ENCODE measurements at places on chromosomes 16 and 17.

GRCh38 chr17:19513897-19514488 lies 19.7 kb upstream of the SLC47A1 start:
- peak; percentile 45 for DNase-seq

GRCh38 chr17:79615926-79616325 lies 5.1 kb upstream of the RBFOX3 start:
- no peak for DNase-seq

GRCh38 chr17:76384987-76385891 lies 830 bp downstream of the SPHK1 start:
- no peak for DNase-seq

GRCh38 chr17:76138234-76138895 lies 2.7 kb downstream of the FOXJ1 start:
- DNase-seq, result no peak

- DNase-seq, result no peak
Observed at GRCh38 chr17:77817953-77818352, 140.6 kb upstream of the TNRC6C start.

GRCh38 chr16:69820926-69821541 lies 58.9 kb downstream of the WWP2 start:
- DNase-seq, result no peak

DNA sequence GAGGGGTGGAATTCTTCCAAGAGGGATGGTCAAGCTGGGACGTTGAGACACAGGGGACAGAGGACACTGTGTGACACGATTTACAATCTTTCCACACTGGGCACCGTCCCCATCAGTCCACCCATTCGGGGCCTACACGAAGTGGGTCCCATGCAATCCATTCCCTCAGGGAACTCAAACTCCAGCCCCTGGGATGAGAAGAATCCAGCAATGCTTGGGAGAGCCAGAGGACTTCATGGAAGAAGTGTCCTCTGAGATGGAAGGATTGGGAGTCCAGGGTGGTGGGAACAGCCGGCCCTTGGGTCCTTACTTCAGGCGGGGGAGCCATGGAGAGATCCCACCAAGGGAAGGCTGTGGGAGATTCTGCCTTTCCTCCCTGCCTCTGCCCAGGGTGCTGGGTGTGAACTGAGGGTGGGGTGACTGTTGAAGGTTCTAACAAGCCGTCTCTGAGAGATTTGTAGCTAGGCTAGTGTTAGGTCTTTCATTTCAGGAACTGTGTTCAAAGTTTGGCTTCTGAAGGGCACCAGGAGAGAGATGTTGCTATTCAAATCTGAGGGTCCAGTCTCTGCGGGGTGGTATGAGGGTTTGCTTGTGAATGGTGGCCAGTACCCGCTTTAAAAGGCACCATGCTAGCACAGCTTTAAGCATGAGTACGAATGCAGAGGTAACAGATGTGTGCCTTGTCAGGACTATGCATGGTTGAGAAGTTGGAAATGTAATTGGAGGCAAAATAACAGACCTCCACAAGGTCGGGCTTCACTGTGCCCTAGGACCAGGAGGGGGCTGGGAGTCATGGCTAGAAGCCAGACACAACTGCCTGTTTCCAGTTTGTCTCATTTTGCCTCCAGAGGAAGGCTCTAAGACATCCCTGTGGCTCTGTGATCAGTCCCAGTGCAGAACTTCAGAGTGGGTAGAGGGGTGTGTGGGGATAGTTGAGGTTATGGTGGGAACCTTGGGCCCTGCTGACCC lies 1.9 kb downstream of the ATP1B2 start:
- no peak for DNase-seq

DNA sequence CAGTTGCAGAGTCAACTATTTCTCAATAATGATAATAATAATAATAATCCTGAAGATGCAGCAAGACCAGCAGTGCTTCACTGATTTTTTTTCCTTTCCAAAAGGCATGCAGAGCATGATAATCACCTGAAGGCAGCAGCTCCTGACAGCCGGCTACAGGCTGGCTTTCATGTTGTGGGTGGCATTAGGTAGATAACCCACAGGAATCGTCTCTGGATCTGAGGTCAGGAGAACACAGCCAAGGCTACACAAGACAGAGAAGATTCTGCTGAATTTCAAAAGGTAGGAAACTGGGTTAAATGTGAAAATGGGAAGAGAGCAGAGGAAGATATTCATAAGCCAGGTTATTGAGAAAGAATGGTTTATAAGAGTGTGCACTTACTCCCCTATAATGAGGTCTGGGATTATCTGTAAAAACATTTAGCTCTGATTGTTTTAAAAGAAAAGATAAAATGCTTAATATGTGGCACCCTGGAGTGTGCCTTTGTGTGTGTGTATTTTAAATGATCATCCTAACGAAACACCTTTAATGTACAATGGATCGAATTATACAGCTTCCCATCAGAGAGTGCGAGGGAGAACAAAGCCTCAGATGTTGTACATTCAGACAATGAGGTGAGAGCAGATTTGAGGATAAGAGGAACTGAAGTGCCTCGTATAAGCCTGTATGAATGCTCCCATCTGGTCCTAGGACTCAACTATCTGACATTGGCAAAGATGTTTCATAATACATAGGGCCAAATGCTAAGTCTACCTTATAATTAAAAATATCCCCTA lies 273.1 kb downstream of the PHKB start:
- no peak for DNase-seq

GRCh38 chr17:77329741-77330531 lies 189.2 kb downstream of the SEC14L1 start:
- no peak for DNase-seq

- DNase-seq, result no peak
Observed at GRCh38 chr16:51938861-51939260, 608.1 kb downstream of the TOX3 start.

DNA sequence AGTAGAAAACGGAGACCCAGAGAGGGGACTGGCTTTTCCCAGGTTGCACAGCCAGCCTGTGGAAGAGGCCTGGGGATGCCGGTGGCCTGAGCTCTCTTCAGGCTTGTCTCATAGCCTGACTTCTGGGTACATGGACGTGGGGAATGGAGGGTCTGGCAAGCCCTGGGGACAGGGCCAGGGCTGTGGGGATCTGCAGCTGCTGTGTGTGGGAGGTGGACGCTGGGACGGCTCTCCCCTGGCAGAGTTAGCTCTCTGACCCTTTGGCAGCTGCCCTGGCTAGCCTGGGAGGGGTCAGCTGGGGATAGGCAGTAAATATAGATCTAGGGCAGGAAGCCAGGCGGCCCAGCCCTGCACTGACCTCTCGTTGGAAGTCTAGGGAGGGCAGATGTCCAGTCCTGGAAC lies 20.5 kb downstream of the SLC4A1 start:
- no peak for DNase-seq

DNA sequence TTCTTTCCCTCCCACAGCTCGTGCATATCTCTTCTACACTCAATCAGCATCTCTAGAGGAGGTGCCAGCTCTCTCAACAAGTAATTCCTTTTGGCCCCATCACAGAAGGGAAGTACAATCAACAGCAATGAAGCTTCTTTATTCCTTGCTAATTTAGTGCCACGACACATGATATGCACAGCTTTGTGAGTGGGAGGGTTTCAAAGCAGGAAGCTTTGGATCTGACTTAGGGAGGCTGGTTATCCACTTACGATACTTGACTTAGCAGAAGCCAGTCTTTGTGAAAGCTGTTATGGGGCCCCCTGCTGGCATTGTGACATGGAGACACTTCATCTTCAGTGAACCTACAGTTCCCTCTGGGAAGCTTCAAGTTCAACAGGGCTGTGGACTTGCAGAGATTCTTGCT lies 81.0 kb downstream of the TMEM100 start:
- peak; percentile 30 for DNase-seq

GRCh38 chr16:88424587-88425235 lies 28.4 kb upstream of the ZFPM1 start:
- DNase-seq, result no peak

DNA sequence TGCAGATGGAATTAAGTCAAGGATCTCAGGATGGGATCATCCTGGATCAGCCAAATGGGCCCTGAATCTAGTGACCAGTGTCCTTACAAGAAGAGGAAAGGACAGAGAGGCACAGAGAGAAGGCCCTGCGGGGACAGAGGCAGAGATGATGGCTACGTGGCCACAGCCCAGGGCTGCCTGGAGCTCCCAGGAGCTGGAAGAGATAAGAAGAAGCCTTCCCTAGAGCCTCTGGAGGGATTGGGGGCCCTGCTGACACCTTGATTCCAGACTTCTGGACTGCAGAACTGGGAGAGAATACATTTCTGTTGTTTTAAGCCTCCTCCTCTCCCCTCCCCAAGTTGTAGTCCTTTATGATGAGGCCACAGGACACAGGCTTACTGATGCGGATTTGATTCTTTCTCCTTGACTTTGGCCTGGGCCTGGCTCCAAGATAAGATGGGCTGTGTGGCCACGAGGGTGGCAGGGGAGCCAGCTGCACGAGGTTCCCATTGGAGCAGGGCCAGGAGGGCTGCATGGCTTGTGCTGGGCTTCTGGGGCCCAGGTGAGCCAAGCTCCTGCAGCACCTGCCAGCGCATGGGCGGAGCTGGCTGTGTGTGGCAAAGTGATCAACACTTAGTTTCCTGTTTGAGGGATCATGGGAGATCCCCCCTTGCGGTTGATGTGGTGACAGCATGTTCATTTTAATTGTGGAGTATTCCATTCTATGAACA lies 146.1 kb downstream of the IRF8 start:
- peak; percentile 29 for DNase-seq

- no peak for DNase-seq
Observed at GRCh38 chr17:17216236-17216635, 10.1 kb upstream of the PLD6 start.

DNA sequence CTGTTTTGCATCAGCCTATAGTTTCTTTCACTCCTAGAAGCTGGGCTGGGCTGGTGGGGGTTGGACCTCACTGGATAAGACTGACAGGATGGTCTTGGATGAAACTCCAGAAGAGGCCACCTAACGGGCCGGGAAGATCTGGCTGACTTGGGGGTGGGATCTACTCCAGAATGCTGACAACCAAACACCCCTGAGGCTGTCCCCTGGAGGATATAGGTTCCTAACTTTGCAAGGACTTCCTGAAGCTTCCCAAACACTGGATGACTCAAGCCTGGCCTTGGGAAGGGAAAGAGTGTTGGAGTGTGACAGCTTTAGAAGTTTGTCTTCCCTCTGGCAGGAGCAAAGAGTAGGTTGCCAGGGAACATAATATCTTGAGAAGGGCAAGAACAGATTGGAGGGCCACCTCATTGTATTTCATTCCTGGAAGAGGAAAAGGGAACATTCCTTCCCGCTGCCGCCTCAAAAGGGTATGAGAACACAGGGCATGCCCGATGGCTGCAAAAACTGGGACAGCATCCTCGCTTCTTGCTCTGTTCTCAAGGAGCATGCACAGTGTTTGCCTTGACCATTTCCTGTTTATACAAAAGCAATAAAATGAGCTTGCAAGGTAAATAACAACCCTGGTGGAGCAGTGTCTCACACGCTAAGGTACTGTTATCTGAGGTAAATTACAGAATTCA lies 6.8 kb upstream of the CYB5B start:
- DNase-seq, result no peak

- DNase-seq, result peak; percentile 71
Observed at GRCh38 chr17:28763804-28764266, 20.0 kb downstream of the TRAF4 start.

GRCh38 chr17:48101012-48101720 lies at the start of gene CBX1:
Gene CBX1 (minus strand): TSS chr17:48101478. CDS start chr17:48077004, 24,474 bp downstream.
- DNase-seq, result peak; percentile 86

- no peak for DNase-seq
Observed at GRCh38 chr16:87948119-87948545, 3.1 kb upstream of the BANP start.

DNA sequence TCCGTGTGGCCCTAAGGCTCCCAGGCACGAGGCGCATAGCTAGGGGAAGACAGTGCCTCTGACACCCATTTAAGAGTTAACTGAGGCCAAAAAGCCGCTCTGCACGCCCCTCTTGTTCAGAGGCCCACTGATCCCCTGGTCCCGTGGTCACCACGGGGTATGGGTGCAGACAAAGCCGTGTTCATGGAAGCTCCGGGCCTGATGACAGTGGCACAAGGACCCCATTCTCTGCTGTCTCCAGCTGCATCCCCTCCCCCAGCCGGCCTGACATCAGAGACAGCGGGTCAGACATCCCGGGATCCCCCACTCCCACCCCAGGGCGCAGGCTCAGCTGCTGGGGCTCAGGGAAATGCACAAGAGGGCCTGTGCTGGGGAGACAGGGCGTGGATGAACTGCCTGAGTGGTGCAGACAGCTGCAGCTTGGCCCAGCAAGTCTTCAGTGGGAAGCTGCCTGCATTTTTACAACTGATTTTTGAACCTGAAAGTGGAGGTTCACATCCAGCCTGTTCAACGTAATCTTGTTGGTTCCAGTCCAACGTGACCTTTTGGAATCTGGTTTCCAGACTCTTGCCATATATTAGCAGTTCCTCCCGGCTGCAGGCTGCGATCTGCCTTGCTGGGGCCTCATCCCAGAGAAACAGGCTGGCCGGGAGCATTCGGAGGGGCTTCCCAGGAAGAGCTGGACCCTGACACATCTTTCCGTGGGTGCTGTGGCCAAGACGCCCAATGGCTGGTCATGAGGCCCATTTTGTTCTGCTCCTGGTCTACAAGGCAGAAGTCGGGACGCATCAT lies 9.7 kb upstream of the BAHCC1 start:
- no peak for DNase-seq

DNA sequence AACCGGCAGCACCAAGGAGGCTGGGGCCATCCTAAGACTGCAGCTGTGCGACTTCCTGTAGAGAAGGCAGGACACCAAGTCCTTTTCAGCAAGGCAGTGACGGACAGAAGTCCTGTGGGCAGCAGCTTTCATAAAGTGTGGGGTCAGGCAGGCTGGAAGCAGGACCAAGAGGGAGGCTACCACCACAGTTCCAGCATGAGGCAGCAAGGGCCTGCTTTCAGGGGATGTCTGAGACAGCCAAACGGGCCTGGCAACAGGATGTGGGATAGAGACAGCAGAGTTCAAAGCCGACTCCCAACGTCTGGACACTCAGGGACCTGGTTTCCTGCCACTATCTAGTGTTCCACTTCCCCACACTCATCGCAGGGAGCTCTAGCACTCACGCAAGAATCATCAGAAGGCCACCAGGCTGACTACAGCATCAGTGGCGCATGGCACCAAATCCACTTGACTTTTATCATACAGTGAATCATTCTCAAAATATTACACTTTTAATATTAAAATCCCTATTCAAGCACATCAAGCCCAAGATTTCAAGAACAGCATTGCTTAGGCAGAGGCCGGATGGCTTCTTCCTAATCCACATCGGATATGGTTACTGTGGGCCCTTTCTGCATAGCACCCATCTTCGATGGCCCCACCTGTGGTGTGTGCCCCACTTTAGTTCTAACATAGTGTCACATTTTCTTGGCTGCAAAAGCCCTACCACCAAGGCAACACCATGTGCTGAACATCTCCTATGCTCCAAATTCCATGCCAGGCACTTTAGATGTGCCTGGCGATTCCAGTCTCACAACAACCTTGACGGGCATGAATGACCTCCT lies 5.2 kb downstream of the USP7 start:
- DNase-seq, result no peak

All from germinal center (tissue), 1 donor.